ENCODE measurements at places on chromosomes 7 and 10.

DNA sequence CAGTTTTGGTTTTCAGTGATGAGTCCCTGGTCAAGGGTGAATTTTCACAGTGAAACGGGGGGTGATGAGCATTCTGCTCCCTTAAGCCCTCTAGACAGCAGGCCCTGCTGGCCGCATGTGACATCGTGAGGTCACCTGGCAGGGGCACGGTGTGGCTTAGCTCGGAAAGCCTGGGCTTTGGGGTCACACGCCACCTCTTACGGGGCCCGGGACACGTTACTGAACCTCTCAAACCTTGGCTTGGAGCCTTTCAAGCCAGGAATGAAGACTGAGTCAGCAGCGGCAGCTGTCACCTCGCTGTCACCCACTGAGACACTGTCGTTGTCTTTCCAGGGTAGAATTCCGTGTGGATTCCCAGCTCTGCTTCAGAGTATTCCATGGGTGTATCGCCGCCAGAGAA is 4.1 kb downstream of the GET4 start:
- DNase-seq = no peak

DNA sequence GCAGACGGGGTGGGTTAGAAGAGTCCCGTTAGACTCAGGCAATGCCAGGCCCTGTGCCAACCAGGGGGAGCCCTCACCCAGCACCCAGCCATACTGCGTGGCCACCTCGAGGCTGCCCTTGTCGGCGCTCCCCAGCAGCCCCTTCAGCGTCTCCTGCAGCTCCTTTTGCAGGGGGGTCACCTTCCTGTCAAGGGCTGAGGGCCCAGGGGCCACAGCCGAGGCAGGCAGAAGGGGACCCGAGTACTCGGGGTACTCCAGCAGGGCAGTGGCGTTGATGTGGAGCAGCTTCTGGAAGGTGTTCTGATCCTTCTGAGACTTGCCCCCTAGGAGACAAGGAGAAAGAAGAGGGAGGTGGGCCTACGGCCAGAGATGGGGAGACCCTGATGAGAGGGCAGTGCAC is 9.7 kb downstream of the TBRG4 start:
- no peak for DNase-seq

GRCh38 chr10:105148921-105149320 is 507.8 kb downstream of the SORCS3 start:
- no peak for DNase-seq

- DNase-seq = no peak
These were observed 38.7 kb upstream of the RET start for GRCh38 chr10:43037942-43038782.

- no peak for DNase-seq
These were observed 286.2 kb downstream of the RPS24 start for GRCh38 chr10:78319841-78320240.
